H54 (cell line): ENCODE measurements at places on chromosomes 2 and 18.

DNA sequence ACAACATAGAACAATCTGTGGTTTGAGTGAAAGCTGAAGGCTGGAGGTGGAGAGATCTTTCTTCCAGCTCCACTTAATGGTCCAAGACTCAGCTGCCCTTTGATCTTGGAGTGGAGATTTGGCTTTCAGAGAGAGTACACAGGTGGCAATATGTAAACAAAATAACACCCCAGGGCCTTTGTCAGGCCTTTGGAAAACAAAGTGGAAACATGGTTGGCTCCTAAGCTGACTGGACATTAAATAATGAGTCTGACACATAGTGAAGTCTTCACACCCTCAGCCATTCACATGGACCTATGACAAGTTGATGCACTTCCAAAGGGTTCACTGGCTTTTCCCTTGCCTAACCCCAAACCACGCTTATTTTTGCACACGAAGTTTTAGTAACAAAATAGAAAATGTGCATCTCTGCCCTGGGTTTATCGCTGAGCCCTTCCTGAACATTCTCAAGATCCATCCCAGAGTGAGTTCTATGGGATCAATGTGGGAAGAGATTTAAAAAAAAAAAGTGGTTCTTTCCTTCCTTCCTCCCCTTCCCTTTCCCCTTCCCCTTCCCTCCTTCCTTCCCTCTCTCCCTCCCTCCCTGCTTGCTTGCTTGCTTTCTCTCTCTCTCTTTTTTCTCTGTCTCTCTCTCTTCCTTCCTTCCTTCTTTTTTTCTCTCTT is 201.3 kb upstream of the NT5C1B start:
- DNase-seq, result no peak

DNA sequence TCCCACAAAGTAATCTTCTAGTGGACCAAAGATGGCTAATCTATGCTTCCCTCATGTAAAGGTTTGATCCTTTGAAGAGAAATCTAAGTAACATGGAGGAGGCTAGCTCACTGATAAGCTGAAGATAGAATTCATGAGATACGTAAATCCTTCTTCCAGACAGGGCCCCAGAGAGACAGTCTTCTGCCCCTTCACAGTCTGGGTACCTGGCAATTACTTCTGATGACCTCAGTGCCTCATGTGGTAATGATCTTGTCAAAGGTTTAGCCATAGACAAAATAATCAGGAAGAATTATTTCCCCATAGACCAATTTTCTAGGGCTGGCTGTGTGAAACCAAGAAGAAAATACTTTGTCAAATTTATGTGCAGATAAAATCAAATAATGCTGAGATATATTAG is 495.8 kb downstream of the METTL4 start:
- DNase-seq, result no peak

GRCh38 chr2:10913501-10914271 is 2.0 kb downstream of the KCNF1 start:
- DNase-seq, result no peak

DNA sequence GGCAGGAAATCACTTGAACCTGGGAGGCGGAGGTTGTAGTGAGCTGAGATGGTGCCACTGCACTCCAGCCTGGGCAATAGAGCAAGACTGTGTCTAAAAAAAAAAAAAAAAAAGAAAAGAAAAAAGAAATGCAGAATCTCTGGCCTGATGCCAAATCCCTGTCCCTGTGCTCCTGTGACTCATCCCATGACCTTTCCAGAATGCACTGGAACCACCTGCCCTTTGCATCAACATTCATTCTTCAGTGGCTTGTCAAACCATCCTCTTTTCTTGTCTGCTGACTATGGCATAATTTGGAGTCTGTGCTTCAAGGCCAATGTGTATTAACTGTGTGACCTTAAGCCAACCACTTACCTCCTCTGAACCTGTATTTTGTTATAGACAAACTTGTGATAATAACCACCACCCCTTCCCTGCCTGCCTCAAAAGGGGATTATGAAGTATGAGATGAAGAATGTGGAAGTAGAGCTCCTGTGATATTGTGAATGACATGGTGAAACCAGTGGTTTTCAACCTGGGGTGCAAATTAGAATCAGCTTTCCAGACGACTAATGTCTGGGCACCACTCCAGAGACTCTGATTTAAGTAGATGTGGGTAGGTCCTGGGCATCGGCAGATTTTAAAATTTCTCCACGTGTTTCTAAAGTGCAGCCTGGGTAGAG is 189.3 kb downstream of the CLIP4 start:
- no peak for DNase-seq

DNA sequence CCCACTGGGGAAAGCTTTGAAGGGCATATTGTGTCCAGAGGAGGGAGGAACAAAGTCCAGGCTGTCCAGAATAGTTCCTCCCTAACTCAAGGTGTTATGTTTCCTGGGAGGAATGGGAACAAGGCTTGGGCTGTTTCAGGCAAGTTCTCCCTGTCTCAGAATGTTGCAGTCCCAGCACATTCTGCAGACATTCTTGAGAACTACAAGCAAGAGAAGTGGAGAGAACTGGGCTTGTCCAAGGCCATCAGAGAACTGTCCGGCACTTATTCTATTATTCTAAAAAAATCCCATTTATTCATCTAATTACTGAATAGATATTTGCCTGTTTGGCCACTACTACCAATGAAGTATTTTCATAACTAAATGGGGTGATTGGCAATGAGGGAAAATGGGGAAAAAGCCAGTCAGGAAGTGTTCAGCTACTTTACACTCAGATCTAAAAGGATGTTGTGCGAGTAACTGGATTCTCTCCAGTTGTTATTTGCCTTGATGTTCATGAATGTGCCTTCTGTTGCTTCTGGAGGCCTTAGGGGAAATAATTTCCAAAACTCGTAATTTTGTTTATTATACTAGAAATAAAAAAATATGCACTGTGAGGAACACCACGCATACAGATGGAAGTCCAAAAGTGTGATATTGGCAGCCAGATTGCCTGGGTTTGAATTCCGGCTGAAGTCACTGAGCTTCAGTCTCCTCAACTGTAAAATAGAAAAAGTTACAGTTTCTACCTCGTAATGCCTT is 300.1 kb upstream of the RND3 start:
- no peak for DNase-seq

DNA sequence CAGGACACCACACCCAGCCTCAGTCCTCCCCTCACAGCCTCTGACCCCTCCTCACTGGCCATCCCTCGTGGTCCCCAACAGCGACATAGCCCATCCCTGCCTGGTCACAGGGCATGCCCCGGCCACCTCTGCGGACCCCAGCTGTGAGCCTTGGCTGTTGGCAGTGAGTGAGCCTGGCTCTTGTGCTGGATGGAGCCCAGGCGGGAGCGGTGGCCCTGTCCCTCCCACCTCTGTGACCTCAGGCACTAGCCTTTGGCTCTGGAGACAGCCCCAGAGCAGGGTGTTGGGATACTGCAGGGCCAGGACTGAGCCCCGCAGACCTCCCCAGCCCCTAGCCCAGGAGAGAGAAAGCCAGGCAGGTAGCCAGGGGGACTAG is 7.9 kb downstream of the DES start:
- DNase-seq, result no peak

DNA sequence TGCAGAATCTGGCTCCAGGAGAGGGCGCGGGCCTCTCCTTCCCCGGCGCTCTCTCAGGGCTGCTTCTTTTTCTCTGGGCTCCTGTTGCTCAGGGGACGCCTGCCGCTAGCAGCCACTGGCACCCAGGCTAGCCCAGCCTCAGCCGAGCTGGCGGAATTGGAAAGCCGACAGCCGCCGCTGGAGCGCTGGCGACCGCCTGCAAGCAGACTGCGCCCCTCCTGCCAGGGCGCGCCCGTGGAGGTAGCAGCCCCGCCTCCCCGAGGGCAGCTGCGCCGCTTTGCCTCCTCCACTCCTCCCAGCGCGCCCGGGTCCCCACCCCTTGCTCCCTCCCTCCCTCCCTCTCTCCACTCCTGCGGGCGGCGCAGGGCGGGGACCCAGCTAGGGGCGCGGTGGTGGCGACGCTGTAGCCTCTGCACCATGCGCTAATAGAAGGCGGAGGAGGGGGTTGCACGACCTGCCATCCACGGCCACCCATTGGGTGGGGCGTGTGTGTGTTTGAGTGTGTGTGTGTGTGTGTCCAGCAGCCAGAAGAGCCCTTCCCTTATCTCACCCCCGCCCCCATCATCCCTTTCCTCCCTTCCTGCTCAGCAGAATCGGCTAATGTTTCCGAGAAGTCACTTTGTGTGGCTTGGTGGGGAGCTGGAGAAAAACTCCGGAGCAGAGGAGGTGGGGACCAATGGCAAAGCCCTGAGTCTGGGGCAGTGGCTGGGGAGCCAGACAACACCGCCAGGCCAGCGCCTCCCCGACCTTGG is at the start of gene SCN9A:
Gene SCN9A, minus strand, starts transcription at position 209 of the 752 bp plus-strand sequence. CDS start 64,188 bp downstream, outside the sequence.
- peak; percentile 68 for DNase-seq

- DNase-seq, result no peak
Measured at GRCh38 chr18:68263481-68263880, 451.4 kb downstream of the TMX3 start.

GRCh38 chr2:5093518-5093917 is 598.7 kb upstream of the SOX11 start:
- no peak for DNase-seq

- no peak for DNase-seq
Measured at GRCh38 chr2:88074854-88075292, 7.2 kb downstream of the SMYD1 start.

- DNase-seq, result peak; percentile 69
Measured at GRCh38 chr2:218962859-218963492, 3.5 kb downstream of the CDK5R2 start.

DNA sequence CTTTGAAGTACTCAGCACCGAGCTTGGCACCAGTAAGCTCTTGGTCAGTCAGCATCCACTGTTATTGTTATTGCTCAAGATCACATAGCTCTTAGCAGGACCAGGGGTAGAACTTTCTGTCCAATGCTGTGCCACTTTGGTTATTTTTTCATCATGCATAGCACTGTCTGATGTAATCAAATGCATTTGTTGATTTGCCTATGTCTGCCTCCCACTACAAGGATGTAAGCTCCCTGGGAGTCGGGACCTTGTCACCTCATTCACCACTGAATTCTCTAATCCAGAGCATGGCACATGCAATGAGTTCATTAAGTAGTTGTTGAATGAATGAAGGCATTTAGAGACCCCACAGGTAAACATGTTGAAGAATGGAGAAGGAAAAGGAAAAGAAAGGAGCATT is 29.0 kb upstream of the DLX1 start:
- DNase-seq, result no peak

DNA sequence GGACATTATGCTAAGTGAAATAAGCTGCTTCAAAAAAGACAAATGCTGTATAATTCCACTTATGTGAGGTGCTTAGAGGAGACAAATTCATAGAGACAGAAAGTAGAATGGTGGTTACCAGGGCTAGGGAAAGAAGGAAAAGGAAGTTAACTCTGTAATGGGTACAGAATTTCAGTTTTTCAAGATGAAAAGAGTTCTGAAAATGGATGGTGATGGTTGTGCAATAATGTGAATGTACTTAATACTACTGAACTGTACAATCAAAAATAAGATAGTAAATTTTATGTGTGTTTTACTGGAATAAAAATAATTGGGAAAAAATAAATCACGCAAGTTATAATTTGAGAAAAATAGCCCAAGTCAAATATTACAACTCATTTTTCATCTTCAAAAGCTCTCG is 27.5 kb downstream of the ARHGAP25 start:
- DNase-seq, result no peak

DNA sequence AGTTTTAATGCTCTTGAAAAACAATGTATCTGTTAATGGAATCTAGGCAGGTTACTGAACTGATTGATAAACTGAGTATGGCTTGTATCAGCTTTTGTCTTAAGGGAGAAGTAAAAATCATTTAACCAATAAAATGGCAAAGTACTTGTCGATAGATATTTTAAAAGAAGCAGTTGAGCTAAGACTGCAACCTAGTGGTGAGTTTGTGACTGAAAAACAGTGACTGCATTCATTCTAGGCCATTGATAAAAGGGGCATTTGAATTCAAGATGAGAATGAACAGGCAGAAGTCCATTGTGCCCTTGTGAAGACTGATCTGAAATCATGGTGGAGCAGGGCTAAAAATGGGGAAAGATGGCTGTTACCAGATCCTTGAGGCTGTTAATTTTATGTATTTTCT is 59.4 kb upstream of the MSTN start:
- DNase-seq, result peak; percentile 11

GRCh38 chr2:157460384-157460837 is 16.5 kb upstream of the CYTIP start:
- no peak for DNase-seq

- no peak for DNase-seq
Measured at GRCh38 chr2:120885321-120885720, 149.7 kb downstream of the GLI2 start.

DNA sequence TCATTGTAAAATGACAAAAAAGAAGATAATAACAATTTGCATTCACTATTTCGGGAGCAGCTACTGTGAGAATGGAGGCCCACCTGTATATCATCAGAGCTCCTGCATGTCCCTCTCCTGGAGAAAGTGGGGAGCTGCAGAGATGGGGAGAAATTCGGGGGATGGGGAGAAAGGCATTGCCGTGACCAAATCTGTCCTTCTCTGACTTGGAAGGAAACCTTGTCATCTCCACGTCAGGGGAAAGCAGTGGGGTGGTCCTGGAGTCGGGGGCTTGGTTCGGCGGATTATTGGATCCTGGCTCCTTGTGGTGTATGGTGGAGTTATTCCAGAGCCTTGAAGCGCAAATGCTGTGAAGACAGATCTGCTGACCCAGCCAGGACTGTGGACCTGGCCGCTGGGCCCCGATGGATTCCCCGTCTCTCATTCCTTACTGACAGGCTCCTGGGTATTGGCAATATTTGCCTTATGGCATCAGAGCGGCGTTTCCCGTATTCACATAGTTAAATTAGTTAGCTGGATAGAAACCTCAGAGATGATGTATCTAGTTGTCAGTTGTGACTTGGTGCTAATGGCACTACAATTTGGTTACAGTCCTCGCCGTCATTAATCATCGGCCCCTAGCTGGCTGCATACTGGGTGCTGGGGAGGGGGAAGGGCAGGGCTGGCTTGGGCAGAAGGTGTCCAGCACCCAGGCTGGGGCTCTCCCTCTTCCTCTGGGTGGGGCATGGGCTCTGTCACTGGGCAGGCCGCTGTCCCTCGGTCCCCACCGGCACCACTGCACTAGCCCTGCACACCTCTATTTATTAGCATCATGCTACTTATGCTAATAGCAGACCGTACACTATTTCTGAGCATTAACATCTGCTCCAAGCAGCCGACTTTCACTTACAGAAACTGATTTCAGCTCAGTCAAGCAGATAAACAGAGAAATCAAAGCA is 31.7 kb downstream of the CELF4 start:
- no peak for DNase-seq

GRCh38 chr18:62987055-62987830 is 271.9 kb downstream of the PHLPP1 start:
- DNase-seq, result no peak

- DNase-seq, result no peak
Measured at GRCh38 chr2:23746141-23746863, 180.6 kb downstream of the ATAD2B start.

DNA sequence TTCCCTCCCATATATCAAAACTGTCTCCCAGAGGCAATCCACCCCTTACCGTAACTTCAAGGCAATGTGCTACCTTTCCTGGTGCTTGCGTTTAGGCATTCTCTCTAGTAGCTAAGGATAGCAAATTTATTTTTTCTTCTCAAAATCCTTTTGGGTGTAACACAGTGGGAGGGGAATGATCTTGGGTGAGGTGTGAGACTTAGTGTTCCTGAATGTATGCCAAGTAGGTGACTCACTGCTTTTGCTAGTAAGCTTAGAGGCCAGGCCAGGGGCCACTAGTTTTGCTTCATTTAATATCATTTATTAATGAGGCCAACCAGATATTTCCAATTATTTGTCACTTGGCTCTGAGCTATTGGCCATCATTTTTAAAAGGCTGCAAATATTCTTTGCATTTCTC is 135.5 kb downstream of the NAPG start:
- no peak for DNase-seq
